Activated T-cell treated with anti-CD3 and anti-CD28 coated beads for 4 hours (primary cell): ENCODE measurements at places on chromosomes 6 and 20.

- DNase-seq = no peak
Observed at GRCh38 chr20:16861708-16862107, 113.5 kb downstream of the OTOR start.

- DNase-seq = no peak
Observed at GRCh38 chr6:165663377-165663735, 315 bp upstream of the PDE10A start.

GRCh38 chr6:51619042-51619799, 468.2 kb downstream of the PKHD1 start:
- DNase-seq = no peak

DNA sequence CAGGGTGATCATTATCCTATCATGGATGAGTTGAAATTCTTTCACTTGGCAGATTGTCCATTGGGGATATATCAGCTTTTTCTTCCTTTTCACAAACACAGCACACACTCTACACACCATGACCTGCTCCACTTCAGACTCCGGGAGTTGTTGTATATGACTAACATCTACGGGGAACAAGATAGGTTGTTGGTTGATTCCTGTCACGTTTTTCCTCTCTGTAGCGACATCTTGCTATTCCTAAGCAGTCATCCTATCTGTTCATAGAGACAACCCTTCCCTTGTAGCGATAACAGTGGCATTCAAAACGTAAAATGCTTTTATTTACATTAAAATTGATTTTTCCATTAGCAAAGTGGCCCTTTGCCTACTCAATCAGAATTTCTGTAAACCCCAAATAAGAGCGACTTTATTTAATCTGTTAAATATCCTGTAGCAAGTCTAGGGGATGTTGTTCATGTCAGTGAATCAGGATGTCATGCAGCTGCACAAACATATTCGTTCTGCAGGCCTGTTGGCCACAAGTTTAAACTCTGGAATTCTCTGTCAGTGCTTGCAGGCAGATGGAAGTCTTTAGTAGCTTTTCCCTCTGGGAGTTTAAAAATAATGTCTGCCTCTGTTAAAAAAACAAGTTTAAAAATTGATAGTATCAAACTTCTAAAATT, 23.1 kb downstream of the PHACTR2 start:
- no peak for DNase-seq

GRCh38 chr20:51318058-51318949, 224.2 kb downstream of the NFATC2 start:
- DNase-seq = peak; percentile 16

DNA sequence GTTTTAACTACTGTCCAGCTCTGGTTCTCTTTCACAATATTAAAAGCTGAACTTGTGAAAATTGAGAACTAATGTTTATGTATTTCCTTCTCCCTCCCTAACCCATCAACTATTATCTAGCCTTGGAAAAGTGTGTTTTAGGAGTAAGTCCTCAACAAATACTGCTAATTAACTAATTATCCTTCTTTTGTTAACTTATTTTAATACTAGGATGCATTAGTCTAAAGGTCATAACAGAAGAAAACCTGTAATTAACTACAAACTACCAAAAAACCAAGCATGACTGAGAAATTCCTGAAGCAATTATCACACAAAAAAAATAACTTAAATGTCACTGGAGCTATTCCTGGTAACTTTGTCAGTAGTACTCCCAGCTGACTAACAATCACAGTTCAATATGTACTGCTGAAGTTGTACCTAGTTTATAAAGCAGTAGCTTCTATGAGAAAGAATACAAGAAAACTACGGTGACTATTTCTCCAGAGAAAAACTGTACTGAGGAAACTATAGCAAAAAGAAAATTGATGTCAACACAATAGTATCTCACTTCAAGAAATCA, 301.9 kb downstream of the LAMA2 start:
- no peak for DNase-seq

DNA sequence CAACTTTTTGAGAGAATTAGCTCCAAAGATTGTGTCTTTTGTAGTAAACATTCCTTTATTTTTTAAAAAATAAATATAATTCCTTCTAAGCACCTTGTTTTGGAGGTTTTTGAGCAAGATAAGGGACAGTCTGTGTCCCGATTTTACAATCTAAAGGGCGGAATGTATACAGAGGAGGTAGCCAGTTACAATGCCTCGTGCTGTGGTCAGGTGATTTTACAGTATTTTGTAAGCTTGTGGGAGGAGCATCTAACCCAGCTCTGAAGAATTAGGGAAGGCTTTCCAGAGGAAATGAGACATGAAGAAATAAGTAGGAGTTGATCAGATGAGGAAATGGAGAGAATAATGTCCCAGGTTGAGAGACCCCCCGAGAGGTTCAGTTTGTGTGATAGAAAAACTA, 1.3 kb downstream of the HINT3 start:
- no peak for DNase-seq

- no peak for DNase-seq
Observed at GRCh38 chr6:113160306-113161017, 696.7 kb upstream of the MARCKS start.

GRCh38 chr6:71139249-71139648, 149.4 kb upstream of the OGFRL1 start:
- no peak for DNase-seq

DNA sequence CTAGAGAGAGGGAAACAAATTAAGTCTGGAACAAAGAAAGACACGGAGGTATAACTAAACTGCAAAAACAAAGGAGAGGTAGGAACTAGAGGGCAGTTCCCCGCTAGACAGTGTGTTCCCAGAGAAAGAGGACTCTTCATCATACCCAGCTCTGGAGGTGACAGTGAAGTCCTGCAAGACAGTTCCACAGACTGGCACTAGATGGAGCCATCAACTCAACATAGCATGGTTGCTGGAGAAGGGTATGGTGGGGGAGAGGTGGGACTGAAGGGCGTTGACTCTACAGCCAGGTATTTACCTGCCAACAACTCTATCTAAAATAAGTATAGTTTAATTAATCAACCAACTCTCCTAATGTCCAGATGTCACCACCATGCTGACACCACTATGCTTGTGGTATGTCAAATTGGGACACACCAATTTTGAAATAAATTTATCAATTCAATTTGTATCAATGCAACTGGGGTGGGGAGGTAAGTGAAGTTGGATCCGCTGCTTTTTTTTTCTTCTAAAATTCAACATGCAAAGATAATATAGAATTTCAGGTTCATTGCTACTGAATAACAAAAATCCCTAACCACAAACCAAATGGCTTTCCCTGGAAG, 9.7 kb downstream of the BACH2 start:
- peak; percentile 54 for DNase-seq

DNA sequence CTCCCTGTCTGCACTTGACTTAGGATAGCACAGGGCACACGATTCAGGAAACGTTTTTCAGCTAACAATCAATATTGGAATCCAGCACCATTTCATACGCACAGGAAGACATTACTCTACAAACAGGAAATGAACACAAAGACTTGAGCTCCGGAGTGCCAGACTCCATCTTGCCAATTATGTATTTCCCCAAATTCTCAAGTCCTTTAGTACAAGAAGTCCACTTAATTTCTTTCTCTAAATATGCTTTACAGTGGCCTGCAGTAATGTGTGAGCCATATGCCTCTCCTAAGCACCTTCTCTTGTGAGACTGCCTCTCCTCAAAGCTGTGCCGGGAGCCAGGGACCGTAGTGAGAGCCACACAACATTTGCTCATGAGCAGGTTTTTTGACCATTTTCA, 168.2 kb downstream of the THBS2 start:
- DNase-seq = no peak

DNA sequence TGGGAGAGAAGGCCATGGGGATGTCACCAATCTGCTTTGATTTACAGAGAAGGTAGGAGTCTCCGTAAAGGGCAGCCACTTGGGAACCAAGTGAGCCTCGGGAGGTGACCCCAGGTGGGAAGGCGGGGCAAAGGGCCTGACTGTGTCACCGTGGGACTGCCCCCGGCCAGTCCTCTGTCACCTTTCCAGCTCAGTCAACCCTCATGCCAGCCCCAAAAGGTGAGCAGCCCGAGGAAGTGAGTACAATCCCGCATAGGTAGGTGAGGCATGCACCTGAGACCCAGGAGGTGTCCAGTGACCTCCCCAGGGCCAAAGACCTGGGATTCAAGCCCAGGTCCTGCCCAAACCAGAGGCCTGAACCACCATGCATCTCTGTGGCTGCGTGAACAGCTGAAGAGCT, 36.2 kb downstream of the BMP7 start:
- no peak for DNase-seq

- no peak for DNase-seq
Observed at GRCh38 chr6:106397431-106397830, 36.9 kb downstream of the CRYBG1 start.

DNA sequence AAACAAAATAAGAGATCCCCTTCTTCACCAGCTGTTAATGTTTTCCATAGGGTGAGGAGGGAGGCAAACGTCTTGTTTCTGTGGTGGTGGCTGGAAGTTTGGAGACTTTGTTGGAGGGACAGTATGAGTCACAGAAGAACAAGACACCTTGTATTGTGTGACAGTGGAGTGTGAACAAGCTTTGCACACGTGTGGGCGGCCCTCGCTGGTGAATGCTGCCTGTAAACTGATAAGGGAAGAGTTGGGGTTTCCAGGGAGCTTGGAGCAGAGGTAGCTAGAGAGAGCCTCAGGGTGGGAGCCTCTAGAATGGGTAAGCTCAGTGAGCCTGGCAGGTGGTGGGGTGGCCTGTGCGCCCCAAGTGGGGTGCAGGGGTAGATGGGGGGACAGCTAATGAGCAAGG, 78.3 kb downstream of the ZDHHC14 start:
- DNase-seq = no peak

GRCh38 chr6:52362443-52363227, 684 bp downstream of the PAQR8 start:
- DNase-seq = peak; percentile 5

DNA sequence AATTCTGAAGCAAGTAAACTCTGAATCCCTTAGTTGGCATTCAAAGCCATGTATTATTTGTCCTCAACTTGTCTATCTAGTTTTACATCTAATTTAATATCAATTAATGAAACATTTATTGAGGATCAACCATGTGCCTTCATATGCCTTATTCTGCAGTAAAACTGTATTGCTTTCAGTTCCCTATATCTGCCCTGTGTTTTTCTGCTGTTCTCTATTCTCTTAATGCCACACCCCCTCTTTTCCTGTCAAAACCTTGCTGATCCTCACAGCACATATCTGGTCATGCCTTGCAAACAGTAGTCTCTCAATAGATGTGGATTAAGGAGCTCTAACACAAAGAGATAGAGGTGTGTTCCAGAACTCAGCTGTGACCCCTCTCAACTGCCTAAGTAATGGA, 2.0 kb downstream of the FIG4 start:
- no peak for DNase-seq

DNA sequence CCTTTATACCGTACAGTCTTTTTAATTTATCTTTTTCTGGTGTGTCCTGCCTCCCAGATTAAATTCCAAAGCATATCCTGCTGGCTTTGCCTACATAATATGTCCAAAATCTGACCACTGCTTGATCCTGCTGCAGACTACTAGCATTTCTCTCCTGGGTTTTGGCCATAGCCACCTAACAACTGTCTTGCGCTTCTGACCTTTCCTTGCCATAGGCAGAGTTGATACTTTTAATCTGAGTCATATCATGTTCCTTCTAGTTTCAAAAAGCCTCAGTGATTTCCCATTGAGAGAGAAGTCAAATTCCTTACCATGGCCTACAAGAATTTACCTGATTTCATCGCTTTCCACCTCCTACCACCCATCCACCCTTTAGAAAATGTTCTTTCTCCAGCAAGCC, 104.8 kb downstream of the BCKDHB start:
- DNase-seq = no peak

DNA sequence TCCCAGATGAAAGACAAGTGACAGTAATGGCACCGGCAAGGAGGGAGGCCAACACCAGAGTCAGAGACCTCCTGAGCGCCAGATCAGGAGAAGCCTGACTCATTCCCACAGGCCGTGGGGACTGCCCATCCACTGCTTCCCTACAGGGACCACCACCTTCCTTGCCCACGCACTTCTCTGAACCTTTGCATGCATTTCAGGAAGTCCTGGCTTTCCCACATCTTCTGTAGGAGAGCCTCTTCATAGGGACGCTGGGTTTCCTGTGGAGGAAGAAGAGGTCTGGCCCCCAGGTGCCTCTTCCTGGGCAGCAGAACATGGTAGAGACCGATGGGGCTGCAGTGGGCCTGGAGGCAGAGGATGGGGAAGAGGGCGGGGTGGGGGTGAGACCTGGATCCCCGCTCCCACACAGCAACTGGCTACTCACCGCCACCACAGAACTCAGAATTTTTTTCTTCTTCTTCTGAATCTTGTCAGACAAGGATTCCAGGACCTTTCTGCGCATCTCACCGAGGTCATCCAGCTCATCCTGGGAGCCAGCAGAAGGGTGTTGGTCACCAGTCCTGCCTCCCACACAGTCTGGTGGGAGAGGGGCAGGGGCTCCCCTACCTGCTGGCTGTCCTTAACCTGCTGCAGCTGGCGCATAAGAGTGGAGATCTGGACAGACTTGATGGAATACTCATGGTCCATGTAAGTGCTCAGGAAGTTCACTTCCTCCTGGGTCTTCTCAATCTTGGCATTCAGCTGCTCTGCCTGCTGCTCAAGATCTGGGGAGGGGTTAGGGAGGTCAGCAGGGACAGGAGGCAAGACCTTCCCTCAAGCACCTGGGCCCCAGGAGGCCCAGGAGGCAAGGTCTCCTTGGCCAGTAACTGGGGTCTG, 13.7 kb downstream of the C20orf96 start:
- DNase-seq = no peak
